ENCODE measurements at places on chromosomes 4 and X. TPM values are rescaled to one million over a fixed set of nuclear protein-coding genes. Genes with fewer than 3 reads are reported as not detected.

- H3K27ac ChIP-seq, result no peak overlapping the region
- DNase-seq, result no peak
- no peaks in the 10 kb centered on the region for H3K4me1 ChIP-seq
- H3K36me3 ChIP-seq, result no peaks in the 10 kb centered on the region
- no peaks in the 10 kb centered on the region for H3K27me3 ChIP-seq
Measured at GRCh38 chr4:174248407-174248806, 35.1 kb downstream of the FBXO8 start.

DNA sequence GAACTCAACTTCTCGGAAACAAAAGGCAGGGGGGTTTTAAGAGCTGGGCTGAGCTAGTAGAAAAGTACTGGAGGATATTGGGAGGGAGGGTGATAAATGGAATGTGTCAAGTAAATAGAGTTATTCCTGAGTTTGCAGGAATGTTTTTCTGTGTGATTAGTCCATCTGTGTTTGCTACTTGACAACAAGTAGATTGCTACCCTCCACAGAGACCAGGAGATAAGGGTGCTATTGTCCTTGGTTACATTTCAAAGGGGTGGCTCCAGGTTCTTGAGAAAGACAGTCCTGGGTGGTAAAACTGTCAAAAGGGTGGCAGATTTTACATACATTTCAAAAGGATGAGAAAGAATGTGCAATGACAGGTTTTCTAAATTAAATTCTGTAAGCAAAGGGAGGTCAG is 181.2 kb upstream of the PPP3CA start:
- no peaks in the 10 kb centered on the region for H3K4me1 ChIP-seq
- no peak for DNase-seq
- no peak overlapping the region for H3K27ac ChIP-seq
- no peaks in the 10 kb centered on the region for H3K27me3 ChIP-seq
- no peak overlapping the region for H3K4me3 ChIP-seq
- no peaks in the 10 kb centered on the region for H3K36me3 ChIP-seq

DNA sequence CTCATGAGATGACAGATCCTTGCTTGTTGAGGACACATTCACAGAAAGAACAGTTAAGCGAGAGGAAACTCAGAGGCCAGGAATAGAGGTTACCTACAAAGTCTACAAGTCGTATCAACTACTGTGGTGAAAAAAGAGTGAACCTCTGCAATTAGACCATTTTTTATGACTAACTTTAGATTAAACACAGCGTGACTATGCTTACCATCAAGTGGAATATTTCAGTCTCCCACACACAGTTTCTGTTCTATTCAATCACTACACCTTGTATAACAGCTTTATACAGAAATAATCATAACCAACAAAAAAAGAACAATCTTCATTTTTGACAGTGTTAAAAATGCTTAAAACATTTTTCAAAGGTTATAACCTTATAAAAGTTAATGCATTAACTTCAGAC is 46.6 kb downstream of the ADAMTS3 start:
- no peaks in the 10 kb centered on the region for H3K4me1 ChIP-seq
- H3K27ac ChIP-seq, result no peak overlapping the region
- H3K27me3 ChIP-seq, result no peaks in the 10 kb centered on the region
- DNase-seq, result no peak

RPS3A gene
- total RNA-seq, result 2,801 TPM
